Stimulated activated CD8-positive, alpha-beta memory T cell treated with anti-CD3 and anti-CD28 coated beads, Interleukin-15, amount 100 ng/mL, for 4 hours (primary cell): ENCODE measurements at places on chromosomes 12 and 14.

DNA sequence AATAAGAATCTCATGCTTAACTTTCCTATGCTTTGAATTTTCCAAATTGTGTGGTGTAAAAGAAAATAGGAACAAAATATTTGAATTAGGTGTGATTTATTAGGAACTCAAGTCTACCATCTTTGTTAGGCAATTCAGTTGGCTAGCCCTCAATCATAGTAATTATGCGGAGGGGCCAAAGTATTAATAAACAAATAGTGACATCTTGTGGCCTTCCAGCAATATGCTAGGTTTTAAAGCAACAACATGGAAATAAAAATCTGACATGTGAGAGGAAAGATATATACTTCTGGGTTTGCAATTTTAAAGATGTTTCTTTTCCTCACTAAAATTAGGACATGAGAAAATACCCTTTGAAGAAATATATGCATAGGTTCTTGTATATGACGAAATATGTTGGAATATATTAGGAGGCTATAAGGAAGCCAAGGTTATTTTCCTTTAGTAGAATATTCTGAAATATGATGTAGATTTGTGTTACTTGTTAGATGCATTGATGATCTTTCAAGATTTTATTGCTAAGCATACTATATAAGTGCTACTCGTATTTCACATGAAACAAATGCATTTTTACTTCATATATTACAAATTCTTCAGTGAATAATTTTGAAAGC, 200.4 kb downstream of the PTPRO start:
- no peak for DNase-seq

- no peak for DNase-seq
These were observed 1052.9 kb downstream of the TMTC2 start for GRCh38 chr12:83739607-83740006.

- DNase-seq, result no peak
These were observed 63.3 kb upstream of the HSPB8 start for GRCh38 chr12:119115296-119115905.

GRCh38 chr14:69586404-69586803, 11.7 kb upstream of the CCDC177 start:
- DNase-seq, result no peak

DNA sequence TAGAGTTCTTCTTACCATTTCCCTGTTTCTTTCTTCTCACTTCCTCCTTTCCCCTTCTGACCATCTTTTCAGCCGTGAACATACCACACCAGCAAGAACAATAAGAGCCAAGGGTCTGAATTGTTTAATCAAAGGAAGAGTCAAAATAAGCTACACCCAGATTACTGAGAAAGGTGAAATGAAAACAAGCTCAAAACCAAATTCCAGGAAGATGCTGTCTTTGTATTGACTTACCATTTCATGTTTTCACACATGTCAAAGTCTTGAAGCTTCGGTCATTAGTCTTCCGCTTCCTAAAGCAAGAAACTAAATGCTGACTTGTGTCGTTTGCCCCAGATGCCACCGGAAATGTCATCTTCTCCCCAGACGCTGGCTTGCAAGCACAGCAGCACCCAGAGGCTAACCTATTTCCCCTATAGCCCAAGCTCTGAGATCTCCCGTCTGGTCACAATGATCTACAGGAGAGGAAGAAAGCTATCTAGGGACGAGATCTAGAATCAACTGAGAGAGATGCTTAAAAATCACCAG, 136.5 kb upstream of the AMIGO2 start:
- no peak for DNase-seq

- DNase-seq, result no peak
These were observed 11.9 kb downstream of the PPP1R36 start for GRCh38 chr14:64561631-64562030.

- DNase-seq, result no peak
These were observed 69.7 kb downstream of the WDR20 start for GRCh38 chr14:102209224-102209966.

- no peak for DNase-seq
These were observed 265.5 kb downstream of the SEC23A start for GRCh38 chr14:38837343-38838048.

DNA sequence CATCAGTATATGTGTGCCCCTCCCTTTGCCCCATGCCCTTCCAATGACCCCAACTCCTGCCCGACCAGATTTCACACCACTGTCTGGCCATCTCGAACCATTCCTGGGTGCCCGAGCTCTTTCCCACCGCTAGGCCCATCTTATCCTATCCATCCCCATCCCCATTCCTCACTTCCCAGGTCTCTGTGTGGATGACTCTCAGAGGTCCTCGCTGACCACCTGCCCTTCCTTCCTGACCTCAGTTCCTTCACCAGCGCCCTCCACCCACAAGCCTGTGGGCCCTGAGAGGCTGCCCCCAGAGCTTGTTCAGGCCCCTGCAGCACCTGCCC, 49.1 kb downstream of the CYP46A1 start:
- DNase-seq, result no peak

DNA sequence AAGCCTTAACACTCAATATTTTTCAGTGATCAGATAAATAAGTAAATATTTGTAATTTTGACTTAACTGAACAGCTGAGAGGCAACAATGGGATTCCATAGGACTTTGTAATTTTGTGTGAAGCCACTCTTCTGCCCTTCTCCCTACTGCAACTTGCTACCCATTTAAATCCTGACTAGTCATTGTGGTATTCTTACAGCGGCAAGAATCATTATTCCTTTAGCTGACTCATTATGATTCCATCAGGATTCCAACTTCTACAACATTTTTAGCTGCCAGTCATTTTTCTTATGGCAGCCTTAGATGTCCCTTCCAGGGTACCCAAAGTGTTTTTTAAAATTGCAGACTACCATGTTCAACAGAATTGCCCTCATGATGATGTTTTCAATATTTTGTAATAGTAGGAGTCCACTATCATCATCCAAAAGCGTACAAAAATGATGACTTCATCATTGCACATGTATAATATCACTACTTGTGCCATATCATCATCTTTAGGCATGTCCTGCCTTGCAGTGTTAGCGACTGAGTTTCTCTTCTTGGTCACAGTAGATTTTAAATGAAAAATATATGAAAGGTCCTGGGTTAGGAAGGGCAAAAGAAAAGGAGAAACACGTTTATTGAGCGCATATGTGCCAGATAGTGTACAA, 5.1 kb upstream of the MAGOHB start:
- DNase-seq, result no peak

DNA sequence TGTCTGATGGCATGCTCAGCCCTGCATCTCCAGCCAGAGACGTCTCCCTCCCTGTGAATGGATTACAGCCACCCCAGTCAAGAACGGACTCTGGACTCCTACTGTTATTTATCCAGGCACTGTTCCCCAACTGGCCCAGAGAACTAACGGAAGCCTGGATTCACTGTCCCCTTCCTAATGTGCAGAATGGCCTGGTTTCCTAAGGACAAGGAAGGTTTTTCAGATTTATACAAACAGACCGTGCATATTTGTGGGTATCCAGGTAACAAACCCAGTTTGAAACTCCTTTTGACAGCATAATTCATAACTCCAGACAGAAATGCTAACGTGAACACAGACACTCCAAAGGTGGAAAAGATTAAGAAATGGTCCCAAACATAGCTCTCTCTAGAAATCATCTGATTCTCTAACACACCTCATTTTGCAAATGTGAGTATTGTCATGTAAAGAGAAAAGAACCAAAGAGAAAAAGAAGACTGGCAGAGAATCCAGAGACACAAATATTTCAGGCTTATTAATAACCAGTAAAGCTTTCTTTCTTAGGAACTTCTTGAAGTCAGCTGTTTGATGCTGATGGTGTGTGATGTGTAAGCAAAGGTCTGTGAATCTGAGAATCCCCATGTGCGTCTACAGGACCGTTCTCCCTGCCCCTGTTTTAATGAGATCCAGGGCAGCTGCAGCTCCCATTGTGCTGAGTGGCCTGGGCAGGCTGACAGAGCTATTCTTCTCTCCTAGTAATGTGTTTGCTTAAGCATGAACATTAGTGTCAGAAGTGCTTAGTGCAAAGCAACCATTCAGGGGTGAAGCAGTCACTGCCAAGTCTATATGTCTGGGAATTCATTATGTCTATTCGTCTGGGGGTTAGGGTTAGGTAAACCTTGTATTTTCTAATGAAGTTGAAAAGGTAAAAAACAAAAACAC, 86.8 kb upstream of the HIF1A start:
- DNase-seq, result no peak

DNA sequence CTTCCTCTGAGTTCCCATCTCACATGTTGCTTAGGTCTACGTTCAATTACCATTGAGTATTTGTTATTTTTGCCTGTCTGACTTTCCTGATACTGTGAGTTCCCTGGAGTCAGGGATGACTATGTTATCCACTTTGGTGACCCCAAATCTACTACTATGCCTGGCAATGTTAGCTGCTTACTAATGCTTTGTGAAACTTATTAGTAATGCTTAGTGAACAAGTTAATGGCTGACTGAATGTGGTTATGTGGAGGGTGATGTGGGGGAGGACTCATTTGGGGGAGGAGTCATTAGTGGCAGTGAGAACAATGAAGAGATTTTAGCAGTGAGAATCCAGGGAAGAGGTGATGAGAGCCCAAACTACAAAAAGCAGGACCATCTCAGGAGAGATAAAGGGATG, 121.6 kb downstream of the KTN1 start:
- DNase-seq, result no peak

- DNase-seq, result no peak
These were observed 67.7 kb upstream of the CD163 start for GRCh38 chr12:7571257-7571656.

DNA sequence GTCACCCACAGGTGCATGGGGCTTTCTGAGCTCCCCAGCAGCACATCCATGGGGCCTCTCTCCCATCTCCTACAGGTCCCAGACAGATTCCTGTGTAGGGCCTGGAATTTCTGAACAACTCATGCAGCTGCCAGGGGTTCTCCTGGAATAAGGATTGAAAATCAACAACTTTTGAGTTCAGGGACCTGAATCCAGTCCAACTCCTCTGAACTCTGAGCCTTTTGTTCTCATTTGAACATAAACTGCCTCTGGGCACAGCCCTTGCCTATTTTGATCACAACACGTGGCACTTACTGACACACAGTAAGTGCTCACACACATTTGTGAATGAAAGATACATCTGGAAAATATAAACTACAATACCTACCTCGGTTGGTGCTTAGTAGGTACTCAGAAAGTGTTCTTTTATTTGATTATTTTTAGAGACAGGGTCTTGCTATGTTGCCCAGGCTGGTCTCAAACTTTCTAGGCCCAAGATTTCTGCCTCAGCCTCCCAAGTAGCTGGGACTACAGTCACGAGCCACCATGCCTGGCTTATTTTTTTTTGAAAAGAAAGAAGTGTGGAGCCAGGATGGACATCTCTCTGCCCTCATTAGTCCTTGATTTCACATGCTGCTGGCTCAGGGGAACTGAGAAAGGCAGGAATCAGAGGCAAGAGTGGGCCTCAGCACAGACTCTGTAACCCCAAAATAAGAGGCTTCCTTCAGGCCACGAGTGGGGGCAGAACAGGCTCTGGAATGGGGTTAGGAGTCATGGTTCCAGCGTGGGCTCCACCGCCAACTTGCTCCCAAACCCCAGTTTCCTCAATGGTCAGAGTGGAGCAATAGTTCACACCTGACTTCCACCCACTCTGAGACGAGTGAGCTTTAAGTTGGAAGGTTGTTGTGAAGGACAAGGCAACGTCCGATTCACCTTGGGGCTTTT, 27.0 kb downstream of the SYNE3 start:
- no peak for DNase-seq

DNA sequence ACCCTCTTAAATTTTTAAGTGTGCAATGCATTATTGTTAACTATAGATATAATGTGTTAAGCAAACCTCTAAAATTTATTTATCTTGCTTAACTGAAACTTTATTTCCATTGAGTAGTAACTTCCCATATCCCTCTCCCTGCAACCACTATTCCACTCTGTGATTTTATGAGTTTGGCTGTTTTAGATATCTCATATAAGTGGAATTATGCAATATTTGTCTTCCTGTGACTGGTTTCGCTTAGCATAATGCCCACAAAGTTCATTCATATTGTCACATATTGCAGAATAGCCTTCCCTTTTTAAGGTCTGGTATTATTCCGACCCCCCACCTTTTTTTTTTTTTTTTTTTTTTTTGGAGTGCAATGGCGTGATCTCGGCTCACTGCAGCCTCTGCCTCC, 247.6 kb downstream of the EMP1 start:
- DNase-seq, result no peak

- DNase-seq, result no peak
These were observed 2.0 kb downstream of the SP1 start for GRCh38 chr12:53381731-53382630.

DNA sequence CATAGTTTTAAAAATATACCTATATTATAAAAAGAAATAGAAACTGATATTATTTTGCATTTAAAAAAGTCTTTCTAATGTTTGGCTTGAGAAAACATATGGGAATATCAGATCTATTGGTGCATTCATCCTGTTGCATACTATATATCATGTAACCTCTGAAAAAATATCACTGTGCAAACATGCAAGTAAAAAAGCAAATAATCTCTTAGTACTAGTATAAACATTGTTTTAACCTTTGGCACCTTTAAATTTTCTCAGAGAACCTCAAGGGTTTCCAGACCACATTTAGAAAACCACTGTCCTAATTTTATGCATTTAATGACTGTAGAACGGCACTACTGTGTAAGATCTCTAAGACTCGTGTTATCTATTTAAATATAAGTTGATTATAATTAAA, 416.8 kb downstream of the LRFN5 start:
- no peak for DNase-seq

- no peak for DNase-seq
These were observed 75.4 kb upstream of the BDKRB2 start for GRCh38 chr14:96129128-96129736.

GRCh38 chr12:6376079-6376869, 911 bp upstream of the SCNN1A start:
- no peak for DNase-seq

DNA sequence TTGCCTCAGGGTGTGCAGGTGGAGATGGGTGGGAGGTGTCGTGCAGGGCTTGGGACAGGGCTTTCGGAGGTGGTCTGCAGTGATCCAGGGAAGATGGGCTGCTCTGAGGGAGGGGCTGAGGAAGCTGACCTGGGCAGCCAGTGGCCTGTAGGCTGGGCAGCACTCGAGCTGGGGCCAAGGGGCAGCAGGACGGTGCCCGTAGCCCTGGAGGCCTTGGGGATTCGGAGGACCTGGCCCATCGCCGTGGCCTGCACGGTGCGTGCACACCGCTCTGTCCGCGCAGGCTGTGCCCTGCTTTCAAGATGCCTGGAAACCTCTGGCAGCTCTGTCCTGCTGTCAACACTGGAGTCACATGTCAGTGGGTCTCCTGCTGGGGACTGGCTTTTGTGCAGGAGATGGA, 9.1 kb downstream of the PACS2 start:
- DNase-seq, result no peak

DNA sequence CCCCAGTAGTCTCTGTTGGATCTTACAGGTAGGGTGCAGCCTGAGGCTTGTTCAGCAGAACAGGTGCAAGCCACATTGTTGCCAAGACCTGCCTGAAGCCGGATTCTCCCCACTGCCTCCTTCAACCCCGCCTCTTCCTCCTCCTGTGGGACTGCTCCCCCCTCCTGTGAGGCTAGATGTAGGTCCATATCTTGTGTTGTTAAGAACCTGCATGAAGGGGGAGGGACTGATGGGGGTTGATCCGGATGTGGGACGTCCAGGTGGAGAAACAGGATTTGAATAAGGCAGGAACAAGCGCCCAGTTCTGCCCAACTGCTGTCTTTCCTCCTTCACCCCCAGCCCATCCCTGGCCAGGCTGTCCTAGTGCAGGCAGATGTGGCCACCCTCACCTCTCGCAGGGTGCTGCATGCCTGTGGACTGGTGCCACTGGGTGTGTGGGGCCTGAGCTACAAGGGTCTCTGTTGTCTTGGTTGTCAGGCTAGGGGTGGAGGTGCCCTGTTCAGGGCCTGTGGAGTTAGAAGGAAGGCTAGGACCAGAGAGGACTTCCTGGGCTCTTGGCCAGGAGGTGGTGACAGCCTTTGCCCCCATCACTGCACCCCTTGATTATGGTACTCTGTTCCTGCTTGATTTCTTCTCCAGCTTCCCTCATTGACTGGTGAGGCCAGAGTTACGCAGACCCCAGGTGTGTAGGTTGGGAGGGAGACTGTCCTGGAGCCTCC, 1.4 kb downstream of the NR4A1 start:
- DNase-seq, result no peak
